DMS53 (cell line): ENCODE measurements at places on chromosomes 7 and 10.

GRCh38 chr7:1242256-1242605 is 9.6 kb downstream of the UNCX start:
- DNase-seq = no peak

DNA sequence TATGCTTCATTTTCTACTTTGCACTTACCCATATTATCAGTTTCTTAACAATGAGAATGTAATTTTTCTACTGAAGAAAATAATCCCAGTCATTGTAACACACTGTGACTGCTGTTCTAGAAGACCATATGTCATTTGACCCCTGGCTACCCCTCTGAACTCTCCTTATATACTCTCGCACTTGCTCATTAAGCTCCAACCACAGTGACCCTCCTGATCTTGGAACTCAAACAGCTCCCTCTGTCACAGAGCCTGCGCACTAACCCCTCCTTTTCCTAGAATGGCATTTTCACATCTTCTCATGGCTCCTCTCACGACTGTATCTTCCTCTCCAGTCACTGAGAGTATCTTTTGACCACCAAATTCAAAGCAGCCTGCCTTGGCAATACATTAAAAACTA is 169.7 kb downstream of the CACNA2D1 start:
- no peak for DNase-seq

- peak; percentile 69 for DNase-seq
These were observed 25.1 kb downstream of the CASP7 start for GRCh38 chr10:113704637-113705343.

- no peak for DNase-seq
These were observed 20.8 kb downstream of the SCRN1 start for GRCh38 chr7:29968683-29969395.

- DNase-seq = no peak
These were observed 25.6 kb downstream of the PAPOLB start for GRCh38 chr7:4836206-4836661.

GRCh38 chr7:24125765-24126164 is 158.2 kb upstream of the NPY start:
- DNase-seq = no peak

DNA sequence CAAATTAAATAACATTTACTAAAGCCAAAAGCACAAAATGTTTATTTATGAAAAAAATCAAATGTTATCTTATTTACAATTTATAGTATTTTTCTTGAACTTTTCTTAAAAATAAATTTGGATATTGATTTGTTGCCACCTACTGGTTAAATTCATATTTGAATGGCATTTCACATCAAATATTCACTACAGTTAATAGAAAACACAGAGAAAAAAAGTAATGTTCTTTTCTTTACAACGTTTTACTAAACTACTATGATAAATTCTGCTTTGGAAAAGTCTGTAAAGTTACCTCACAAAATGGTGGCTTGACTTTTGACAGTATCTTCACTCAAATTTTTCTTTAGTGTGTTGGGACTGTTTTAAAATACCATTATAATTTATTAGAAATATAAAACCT is 52.7 kb downstream of the SRPK2 start:
- DNase-seq = peak; percentile 34

DNA sequence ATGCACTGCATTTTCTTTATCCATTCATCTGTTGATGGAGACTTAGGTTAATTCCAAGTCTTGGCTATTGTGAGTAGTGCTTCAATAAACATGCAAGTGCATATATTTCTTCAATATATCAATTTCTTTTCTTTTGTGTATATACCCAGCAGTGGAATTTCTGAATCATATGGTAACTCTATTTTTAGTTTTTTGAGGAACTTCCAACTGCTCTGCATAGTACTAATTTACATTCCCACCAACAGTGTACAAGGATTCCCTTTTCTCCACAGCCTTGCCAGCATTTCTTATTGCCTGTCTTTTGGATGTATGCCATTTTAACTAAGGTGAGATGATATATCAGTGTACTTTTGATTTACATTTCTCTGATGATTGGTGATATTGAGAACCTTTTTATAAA is 145.2 kb downstream of the LYZL1 start:
- no peak for DNase-seq

GRCh38 chr7:94877731-94878670 is 29.4 kb upstream of the PPP1R9A start:
- DNase-seq = peak; percentile 50

- no peak for DNase-seq
These were observed 593 bp upstream of the PILRA start for GRCh38 chr7:100372694-100373093.

GRCh38 chr10:62459072-62459471 is 84.9 kb downstream of the ZNF365 start:
- DNase-seq = no peak

GRCh38 chr7:22597844-22598243 is 97.9 kb upstream of the STEAP1B start:
- DNase-seq = no peak

DNA sequence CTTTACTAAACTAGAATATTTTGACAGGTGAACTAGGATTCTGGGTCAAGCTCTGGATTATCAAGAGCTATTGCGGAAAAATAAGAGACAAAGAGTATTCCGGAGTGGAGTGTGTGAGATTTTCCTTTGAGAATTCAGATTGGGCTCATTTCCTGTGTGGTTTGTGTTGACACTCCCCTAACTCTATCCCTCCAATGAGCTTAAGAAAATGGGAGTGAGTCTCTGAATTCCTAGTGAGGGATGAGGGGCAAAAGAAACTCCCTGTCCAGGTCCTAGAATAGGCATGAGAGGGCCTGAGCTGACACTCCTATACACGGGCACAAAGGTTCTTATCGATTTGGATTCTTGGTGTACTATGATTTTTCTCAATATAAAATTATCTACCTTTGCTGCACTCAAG is 10.2 kb downstream of the KLF14 start:
- DNase-seq = no peak

DNA sequence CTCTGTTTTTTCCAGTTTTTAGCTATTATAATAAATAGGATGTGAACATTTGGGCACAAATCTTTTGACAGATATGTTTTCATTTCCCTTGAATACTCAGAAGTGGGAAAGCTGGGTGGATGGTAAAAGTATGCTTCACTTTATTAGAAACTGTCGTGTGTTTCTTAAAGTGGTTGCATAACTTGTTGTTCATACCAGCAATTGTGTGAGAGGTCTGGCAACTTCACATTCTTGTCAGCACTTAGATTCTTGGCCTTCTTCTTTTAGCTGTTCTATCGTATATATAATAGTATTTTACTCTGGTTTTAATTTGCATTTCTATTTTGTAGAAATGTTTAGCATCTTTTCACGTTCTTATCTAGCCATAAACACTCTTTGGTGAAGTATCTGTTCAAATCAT is 894.4 kb downstream of the KCNMA1 start:
- DNase-seq = no peak

DNA sequence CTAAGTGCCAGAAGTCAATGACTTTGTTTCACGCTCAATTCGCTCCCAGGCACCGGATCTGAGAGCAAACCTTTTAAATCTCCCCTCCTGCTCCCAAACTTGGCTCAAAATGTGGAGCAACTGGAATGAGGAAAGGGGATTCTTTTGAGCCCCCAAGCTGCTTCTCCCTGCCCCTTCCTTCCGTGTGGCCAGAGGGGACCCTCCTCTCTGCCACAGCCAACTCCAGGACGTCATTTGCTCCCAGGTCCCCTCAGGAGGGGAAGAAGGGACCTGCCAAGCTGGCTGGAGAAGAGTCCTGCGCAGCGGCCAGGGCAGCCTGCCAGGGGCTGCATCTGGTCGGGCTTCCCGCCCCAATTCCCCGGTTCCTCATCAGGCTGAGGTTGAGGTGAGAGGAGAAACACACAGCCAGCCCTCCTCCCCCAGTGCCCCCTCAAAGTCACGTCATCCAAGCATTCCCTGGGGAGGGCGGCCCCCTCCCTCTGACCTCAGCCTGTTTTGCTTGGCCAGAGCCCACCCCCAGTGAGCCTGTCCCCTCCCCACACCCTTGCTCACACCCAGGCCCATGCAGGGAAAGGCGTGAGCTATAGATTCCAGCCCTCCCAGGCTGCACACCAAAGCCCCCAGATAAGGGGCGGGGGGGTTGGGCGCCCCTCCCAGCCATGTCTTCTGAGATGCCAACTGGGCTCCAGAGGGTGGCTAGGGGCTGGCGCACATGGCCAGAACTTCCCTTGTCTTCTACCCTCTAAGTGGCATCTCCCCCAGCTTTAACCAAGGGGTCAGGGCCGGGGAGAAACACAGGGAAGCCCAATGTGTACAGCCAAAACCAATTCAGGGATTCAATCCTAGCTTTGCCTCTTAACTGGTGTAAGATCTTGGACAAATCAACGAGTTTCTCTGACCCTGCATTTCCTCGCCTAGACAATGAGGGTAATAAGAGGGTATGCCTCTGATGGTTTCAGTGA is 35.0 kb downstream of the SH3PXD2A start:
- DNase-seq = peak; percentile 54

DNA sequence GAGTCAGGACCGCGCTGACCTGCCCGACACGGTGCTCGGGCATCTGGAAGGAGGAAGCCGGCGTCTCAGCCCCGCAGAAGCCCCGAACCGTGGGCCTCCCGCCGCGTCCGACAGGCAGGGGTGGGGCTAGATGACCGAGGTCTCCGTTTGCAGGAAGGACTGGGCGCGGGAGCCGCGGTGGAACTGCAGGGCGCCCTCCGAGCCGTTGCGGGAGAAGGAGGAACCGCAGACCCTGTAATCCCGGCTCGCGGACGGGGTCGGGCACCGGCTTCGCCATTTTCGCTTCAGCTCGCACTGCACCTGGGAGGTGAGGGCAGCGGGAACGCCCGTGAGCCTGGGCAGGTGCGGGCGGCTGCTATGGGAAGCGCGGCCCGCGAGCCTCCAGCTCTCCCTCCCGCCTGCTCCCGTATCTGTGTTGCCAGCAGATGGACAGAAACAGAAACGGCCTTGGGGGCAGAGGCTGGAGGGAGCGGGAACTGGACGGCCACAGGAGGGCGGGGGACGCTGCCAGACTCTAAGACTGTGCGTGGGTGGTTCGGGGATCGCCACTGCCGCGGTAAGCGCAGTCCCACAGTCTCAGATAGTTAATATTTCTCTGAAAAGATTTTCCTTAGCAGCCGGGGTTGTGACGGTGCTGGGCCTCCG is 114.1 kb downstream of the VIPR2 start:
- peak; percentile 88 for DNase-seq
